ENCODE measurements at places on chromosomes 6 and 20.

GRCh38 chr6:163260911-163261310 lies 153.6 kb upstream of the QKI start:
- no peak for DNase-seq

DNA sequence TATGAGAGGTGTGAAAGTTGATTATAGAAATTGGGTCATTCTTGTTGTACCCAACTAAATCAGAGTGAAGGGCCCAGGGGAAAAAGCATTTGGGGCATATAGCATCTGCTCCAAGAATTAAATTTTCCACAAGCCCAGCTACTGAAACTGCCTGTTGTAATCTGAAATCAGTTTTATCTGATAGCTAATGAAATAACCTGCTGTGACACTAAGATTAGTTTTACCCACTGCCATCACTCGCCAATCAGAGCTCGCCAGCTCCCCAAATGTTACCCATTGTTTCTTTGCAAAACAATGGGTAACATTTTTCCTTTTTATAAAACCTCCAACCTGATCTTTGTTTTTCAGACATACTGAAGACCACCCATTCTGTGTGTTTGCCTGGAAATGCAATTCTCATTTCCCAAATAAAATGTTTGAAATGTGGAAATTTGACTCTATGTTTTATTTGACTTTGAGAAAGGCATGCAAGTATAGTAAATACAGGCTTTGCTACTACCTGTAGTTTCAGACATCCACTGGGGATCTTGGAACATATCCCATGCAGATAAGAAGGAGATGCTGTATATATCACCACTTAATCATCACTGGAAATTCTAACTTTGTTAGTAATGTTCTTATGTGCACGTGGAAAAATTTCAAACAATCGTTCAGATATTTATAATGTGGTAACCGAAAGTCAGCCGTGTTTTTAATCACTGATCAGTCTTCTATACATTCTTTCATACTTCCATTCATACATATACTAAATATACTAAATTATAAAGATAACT lies 6.3 kb upstream of the AHI1 start:
- DNase-seq: no peak

GRCh38 chr6:80226151-80226550 lies 119.7 kb downstream of the BCKDHB start:
- DNase-seq: no peak

DNA sequence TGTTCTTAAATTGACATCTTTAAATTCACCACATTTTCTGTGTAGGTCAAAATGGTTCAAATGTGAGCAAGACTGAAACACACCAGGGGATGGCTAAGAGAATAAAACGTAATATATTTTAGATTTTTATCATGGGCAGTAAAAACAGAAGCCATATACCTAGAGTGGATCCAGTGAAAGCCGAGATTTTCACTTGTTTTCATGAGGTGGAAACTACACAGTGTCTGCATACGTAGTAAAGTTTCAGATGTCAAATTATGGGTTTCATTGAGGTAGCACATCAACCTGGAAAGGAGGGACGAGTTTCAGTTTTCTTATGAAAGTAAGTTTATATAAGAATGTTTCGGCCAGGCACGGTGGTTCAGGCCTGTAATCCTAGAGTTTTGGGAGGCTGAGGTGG lies 25.9 kb downstream of the METTL24 start:
- no peak for DNase-seq
